Left lobe of liver (tissue), 2 donors: ENCODE measurements at places on chromosomes 3 and 15. TPM values are rescaled to one million over a fixed set of nuclear protein-coding genes. Genes with fewer than 3 reads are reported as not detected.

GRCh38 chr3:125083776-125084175 lies 28.0 kb upstream of the HEG1 start:
- DNase-seq = no peak

DNA sequence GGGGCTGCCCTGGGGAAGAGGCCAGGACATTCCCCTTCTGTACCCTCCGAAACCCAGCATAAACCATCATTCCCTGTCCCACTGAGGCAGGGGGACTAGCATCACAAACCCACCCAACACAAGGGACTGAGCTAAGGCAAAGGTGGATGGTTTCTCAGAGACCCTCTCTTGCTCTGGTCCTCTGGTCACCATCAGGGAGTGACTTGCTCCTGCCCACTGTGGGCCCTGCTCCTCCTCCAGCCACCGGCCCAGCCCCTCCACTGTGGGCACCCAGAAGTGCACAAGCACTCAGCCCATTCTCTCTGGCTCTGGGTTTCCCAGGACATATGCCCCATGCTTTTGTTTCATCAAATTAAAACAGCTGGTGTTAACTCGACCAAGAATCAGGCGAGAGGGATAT lies 44.9 kb downstream of the PTH1R start:
- DNase-seq = no peak

DNA sequence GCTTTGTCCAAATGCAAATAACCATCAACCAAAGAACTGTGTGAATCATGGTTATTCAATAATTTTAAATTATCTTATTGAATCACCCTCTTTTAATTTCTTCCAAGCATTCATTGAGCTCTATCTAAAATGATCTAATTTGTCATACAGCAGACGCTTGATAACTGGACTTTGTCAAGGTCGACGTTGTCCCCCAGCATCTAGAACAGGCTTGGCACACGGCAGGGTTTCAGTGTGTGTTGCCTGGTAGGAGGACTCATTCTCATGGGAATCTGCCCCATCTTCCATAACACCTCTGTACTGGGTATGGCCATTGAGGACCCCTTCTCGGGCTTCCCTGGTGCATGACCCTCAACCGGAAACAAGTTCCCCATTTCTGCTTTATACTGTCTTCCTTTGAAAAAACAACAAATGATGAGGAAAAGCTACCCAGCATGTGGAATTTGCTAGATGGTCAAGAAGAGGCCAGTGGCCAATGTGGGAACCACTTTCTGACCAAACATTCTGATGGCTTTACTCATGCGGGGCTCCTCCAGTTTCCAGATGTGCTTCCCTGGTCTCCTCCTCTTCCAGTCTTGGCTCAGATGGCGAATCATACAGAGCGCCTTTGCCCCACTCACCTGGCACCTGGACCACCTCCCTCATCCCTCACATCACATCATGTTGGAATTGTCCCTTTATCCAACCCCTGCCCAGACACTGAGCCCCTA lies 41.7 kb upstream of the SEC22A start:
- no peak for DNase-seq

DNA sequence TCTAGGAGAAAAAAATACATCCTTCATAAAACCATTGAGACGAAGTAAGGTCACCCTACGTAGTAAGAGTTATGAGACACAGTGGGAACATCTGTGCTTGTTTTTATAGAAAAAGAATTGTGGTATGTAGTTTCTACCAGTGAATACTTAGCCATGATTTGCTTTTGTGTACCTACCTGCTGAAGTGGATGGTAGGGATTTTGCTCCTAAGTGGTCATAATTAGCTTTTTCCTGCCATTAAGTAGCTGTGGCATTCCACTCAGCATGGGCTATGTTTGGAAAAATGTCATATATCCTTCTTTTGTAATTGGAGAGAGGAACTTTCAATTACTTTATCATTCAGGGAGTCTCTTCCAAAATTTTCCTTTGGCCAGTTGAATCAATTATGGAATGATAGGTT lies 63.7 kb downstream of the CHD2 start:
- DNase-seq = no peak

Gene MNS1
- total RNA-seq = 0.20 TPM
